HT-29 (cell line): ENCODE measurements at places on chromosomes 11 and 22. TPM values are rescaled to one million over a fixed set of nuclear protein-coding genes. Genes with fewer than 3 reads are reported as not detected.

DNA sequence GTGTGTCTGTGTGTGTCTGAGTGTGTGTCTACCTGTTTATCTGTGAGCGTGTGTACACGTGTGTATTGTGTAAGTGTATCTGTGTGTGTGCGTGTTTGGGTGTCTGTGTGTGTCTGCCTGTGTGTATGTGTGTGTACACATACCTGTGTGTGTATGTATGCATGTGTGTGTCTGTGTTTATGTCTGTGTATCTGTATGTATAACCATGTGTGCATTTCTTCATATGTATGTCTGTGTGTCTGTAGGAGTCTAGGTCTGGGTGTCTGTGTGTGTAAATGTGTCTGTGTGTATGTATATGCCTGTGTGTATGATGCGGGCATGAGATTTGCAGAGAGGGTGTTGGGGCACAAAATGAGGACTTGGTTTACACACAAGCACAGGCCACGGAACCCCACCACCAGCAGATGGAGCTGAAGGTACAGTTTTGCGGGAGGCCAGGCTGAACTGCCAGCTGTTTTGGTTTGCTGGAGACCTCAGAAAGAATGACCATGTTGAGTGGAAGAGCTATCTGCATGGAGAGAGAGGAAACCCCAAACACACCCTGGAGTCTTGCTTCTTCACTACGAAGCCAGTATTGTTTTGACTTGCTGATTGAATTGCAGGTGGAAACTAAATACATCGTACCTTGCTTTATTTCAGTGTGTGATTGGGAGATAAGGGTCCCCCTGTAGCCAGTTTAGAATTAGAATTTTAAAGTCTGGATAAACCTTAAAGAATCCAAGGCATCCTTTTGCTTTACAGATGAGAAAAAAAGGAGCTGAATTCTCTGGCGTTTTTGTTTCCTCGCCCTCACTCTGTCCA lies 497.2 kb downstream of the NTM start:
- peak; percentile 68 for DNase-seq

DNA sequence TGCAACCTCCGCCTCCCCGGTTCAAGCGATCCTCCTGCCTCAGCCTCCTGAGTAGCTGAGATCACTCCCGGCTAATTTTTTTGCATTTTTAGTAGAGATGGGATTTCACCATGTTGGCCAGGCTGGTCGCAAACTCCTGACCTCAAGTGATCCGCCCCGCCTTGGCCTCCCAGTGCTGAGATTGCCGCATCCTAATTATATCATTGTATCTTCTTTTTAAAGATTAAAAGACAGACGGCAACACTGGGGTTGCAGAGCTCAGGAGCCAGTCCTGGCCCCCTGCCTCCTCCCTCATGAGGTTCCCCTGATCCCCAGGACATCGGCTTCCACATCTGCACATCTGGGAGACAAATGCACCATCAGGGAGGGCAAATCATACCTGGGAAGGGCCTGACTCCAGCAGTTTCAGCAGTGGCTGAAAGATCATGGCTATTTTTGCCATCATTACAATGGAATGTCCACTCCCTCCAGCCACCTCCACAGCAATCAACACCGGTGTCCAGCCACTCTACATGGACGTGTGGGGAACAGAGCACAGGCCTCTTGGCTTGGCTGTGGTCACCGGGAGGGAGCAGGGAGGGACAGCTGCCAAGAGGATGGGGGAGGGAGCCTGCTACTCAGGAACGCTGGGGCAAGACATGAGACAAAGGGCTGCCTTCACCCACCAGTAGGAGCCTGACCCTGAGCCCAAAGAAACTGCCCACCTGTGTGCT lies 9.2 kb upstream of the CELSR1 start:
- DNase-seq: peak; percentile 16

DNA sequence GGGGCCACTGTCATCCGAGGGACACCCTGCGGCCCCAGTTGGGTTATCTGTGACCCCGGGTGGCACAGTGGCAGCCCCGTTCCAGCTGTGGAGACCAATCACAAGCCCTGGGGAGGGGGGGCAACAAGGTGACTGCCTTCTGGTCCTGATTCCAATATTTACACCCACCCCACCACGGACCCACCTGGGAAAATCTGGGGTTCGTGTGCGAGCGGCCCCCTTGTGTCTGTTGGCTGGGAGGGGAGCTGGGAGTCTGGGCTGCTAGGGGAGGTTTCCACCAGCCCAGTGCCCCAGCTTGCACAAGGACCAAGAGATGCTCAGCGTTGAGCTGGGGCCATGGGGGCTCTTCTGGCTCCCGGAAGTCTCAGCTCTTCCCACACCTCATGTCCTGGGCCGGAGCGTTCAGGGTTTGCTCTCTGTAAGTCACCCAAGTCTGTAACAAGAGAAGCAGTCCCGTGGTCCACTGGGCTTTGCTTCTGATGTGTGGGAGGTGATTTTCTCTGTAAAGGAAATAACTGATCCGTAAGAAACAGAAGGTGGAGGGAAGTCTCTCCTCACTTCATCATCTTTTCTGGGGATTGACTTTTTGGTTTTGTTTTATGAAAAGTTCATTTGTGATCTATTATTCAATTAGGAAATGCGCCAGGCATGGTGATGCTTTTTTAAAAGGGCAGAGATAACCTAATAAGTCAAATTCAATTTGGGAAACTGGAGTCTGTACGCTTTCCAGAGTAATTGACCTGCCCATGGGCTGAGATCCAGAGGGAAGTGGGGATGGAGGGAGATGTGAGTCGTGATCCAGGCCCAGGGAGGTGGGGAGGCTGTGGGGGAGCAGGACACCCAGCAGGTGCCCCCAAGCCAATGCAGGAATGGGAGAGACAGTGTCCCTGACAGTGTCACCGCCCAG lies 22.4 kb upstream of the GAL start:
- DNase-seq: no peak

The C11orf21 gene
- total RNA-seq: 0.81 and 1.3 TPM in 2 replicates

The GLB1L3 gene
- total RNA-seq: not detected in 2 replicates

DNA sequence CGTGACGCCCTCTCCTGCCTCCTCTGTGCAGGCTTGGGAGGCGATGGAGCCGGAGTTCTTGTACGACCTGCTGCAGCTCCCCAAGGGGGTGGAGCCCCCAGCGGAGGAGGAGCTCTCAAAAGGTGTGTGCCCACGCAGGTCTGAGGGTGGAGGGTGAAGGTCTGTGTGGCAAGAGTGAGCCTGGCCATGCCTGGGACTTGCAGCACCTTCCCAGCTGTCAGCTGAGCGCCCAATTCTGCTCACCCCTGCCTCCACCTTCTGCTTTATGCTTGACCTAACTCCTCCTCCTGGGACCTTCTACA lies 2.5 kb downstream of the PARVG start:
- DNase-seq: no peak

The LRRC56 gene
- total RNA-seq: 8.1 and 10.0 TPM in 2 replicates

The CRYBA4 gene
- total RNA-seq: not detected in 2 replicates

The PHOX2A gene
- total RNA-seq: not detected in 2 replicates

The CCDC15 gene
- total RNA-seq: 1.2 and 1.3 TPM in 2 replicates

DNA sequence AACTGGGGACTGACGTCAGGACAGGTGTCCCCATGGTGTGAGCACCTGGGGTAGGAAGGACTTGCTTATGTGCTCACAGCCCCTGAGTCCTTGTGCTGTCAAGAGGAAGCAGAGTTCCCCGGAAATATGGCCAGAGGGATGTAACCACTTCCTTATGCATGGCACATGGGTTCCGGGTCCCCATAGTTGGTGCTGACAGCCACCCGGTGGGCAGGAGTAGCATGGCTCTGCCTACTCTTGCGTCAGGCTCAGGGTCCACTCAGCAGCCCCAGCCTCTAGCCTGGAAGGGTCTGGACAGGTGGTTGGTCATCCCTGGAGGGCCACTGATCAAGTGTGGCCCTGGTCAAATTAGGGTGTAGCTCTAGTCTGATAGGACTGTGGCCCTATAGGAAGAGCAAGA lies 42.8 kb upstream of the CCND1 start:
- DNase-seq: peak; percentile 38

DNA sequence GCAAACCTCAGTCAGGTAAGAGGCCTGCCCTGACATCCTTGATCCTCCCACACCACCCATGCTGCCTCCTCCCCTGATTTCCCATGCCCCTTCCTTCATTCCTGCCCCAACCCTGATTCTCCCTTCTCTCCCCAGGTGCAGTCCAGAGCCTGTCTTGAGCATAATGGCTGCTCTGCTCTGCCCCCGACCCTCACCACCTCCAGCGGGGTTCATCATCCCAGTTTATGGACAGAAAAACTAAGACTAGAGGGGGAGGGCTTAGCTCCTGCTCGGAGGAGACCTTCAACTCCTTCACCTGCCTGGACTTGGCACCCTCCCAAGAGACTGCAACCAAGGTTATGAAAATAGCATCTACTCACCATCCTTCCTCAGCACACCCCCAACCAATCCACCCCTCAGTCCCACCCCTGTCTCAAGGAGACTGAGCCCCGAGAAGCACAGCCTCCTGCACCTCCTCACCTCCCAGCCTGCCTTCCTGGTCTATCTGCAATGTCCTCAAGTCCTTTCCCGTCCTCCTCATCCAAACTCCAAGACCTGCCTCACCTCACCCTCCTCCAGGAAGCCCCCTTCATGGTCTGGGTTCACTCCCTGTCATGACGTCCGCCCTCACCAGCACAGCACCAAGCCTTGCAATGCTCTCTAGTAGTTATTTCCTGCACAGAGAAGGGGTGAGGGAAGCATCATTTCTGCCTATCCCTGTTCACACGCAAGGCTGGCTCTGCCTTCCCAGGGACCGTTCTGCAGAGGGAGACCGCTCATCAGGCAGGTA lies 103.1 kb downstream of the PDE2A start:
- DNase-seq: no peak

The MEI1 gene
- not detected in 2 replicates for total RNA-seq

The PANX3 gene
- not detected in 2 replicates for total RNA-seq

DNA sequence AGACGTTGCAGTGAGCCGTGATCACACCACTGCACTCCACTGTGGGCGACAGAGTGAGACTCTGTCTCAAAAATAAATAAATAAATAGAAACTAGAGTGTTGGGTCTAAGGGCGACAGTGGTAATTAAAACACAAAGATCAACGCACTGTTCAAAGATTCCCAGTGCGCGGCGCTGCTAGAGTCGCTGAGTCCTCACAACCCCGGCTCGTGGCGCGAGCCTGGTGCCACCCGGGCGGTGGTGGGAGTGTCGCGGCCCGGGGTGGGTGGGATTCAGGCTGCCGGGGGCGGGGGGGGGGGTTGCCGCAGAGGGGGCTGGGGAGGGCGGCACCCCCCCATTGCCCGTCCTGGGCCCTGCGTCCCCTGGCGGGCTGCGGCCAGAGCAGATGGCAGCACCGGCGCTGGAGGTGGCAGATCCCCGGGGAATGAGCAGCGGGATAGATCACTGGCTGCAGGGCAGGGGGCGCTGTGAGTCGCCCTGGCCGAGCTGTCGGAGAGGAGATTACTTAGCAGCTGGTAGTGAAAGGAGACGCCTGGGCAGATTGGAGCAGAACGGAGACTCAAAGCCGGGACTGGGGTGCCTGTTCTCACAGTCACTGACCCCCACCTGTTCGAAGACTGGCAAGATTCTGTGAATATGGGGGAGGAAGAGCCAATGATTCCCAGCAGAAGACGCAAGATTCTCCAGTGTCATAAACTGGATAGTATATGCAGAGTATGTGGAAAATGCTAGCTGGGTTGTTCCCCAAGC lies 30.2 kb upstream of the APOBEC3A start:
- DNase-seq: peak; percentile 56

GRCh38 chr11:20159466-20160381 lies 551 bp downstream of the DBX1 start:
- DNase-seq: no peak

DNA sequence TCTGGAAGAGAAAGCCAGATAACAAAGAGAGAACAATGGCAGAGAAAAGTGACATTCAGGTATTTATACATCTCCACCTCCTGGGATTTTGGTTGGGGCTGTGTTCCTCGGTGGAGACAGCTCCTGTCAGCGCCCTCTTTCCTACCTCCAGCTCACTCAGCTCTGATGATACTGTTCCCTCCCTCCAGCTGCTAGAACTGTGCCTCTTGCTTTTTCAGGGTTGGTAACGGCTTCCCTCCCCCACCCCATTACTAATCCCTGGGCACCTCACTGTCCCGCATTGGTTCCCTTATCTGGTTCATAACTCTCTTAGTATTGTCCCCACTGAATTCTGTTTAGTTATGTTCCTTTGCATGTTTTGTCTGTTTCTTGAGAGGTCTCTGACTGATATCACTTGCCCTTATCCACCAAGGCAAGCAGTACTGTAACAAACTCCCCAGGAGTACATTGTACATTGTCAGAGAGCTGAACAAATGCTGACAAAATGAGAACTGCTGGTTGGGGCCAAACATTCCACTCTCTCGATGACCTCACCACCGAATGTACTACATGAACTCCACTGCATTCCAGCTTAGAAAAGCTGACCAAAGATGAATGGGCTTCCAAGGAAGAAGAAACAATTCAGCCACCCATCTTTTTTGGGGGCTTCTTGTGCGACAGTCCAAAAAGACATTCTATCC lies 5.7 kb upstream of the FBXO3 start:
- no peak for DNase-seq

- DNase-seq: no peak
Observed at GRCh38 chr22:32949391-32950173, 108.6 kb downstream of the SYN3 start.

- no peak for DNase-seq
Observed at GRCh38 chr22:24106385-24107381, 74.6 kb upstream of the SUSD2 start.

DNA sequence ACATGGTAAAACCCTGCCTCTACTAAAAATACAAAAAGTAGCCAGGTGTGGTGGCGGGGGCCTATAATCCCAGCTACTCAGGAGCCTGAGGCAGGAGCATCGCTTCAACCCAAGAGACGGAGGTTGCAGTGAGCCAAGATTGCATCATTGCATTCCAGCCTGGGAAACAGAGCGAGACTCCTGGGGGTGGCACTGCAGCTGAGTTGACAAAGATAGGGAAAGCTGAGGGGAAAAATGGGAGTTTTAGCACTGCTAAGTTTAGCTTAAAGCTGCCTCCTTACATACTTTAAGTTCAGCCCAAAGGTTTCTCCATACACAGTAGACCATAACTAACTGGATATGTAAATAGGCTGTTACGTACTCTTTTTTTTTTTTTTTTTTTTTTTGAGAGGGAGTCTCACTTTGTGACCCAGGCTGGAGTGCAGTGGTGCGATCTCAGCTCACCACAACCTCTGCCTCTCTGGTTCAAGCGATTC lies 9.0 kb upstream of the USP28 start:
- DNase-seq: no peak

GRCh38 chr11:120334894-120335462 lies 1.2 kb upstream of the ARHGEF12 start:
- DNase-seq: peak; percentile 98

DNA sequence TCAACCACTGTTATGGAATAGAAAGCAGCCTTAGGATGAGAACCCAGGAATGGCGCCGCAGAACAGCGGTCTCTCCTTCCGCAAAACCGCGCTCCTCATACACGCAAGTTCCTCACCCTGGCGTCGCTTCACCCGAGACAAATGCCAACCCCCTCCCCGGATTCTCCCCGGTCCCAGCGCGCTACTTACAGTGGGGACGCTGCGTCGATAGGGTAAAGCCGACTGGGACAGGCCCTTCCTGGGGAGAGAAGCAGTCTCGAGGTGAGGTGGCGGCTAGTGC lies 287 bp downstream of the RPS13 start:
- no peak for DNase-seq

GRCh38 chr22:21000987-21001600 lies 824 bp downstream of the THAP7 start:
- peak; percentile 10 for DNase-seq

DNA sequence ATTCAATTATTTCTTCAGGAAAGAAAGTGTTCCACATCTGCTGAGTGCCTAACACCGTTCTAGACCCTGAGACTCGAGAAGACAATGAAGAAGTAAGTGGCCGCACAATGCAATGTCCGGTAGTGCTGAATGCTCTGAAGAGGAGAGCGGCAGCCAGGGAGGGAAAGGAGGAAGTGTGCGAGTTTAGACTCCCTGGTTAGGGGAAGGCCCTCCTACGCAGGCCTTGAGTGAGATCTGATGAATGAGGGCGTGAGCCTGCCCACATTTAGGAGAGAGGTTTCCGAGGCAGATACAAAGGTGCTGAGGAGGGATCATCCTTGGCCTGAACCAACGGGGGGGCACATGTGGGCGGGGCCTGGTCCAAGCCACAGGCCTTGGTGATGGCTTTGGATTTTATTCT lies 558.6 kb downstream of the NTM start:
- no peak for DNase-seq
